NCI-H774 (cell line): ENCODE measurements at places on chromosomes 12 and 14.

GRCh38 chr12:87685696-87686095 is 343.5 kb downstream of the C12orf50 start:
- no peak for DNase-seq

DNA sequence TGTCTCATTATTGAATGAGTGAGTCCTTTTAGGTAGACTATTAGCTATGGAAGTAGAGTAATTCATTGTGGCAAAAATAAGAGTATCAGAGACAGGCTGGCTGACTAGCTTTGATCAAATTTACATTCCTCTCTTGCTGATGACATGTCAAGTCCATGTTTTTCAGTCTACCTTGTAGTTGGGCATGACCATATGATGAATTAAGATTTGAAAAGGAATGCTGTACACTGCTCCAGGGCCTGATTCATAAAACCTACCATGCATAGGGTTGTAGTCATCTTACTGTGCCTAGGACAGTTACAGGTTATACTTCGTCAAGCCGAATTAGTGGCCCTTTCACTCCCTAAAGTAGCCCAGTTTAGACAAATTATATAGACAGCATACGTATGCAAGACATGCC is 545.7 kb upstream of the MIS18BP1 start:
- DNase-seq, result no peak

DNA sequence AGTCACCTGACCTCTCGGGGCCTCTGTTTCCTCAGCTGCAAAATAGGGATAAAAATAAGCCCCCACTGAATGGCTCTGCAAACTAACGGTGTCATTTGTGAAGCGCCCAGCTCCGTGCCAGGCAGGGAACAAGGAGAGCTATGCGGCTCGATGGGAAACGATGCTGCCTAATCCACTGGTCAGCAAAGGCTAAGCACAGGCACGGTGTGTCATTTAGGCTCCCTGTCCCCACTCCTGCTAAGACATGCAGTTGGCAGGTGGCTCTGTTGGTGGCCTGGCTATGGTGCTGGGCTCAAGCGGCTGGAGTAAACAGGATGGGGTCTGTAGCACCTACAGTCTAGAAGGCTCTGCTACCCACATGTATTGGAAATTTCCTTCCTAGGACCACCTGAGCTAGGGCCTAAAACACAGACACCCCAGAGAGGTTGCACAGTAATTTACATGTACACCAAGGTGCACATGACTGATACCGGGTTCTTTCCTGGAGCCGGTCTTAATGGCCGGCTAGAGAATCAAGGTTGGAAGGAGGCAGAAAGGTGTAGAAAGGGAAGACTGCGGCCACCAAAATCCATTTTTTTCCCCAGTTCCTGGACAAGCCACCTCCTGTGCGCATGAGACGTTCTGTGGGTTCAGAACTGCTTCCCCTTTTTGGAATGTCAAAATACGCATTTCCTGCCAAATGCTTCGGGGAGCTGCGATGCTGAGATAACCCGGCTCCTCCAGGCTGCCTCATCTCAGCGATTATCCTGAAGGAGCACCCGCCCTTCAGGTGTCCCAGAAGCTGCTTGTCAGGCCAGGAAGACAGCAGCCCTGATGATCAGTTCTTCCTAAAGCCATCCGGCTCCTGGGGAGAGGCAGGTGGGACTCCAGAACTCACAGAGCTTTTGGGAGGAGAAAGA is 1.0 kb downstream of the CACNA2D4 start:
- no peak for DNase-seq

DNA sequence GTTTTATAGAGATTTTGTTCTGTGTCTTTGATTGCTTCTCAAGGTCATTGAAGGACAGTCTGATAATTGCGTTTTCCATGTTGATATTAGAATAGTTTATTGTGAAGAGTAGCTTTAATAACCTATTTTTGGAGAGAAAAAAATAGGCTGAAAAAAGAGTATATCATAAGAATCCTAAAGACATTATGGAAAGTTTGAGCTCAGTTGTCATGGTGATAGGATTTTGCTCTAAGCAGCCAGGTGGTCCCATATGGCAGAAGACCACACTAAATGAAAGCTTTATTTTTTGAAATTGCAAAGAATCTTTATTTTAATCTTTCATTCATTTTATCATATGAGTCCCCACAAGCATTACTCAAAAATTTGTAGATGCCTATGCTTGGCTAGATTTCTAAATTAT is 358.9 kb upstream of the NAV3 start:
- no peak for DNase-seq

GRCh38 chr12:64938179-64938578 is 113.7 kb downstream of the TBC1D30 start:
- DNase-seq, result no peak

DNA sequence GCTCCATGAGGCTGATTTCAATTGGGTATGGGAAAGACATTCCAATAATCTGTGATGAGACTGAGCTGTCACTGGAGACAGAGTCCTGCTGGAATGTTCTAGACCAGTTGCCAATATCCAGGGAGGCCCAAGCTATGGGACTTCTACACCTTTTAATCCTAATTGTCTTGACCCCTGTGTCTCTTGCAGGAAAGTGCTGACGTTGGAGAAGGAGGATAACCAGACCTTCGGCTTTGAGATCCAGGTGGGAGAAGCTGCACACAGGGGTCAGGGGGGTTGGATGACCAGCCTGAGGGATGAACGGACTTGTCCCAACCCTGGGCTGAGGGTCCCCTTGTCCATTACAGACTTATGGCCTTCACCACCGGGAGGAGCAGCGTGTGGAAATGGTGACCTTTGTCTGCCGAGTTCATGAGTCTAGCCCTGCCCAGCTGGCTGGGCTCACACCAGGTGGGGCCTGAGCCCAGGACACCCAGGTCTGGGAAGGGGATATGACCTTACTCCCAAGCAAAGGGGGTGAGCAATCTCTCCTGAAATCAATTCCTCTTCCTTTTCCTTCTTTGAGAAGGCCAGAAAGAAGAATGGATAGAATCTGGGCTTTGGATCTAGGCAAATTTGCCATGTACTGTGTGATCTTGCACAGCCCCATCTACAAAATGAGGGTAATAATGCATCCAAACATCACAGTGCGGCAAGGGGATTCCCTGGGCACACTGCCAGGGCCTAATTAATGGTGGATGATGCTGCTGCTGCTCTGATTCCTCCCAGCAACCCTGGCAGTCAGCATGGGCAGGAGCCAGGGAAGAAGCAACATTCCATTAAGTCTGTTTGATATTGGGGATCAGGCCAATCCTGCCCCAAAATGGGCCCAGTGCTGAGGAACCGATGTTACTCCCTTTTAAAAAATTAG is 4.2 kb downstream of the TAMALIN start:
- no peak for DNase-seq

DNA sequence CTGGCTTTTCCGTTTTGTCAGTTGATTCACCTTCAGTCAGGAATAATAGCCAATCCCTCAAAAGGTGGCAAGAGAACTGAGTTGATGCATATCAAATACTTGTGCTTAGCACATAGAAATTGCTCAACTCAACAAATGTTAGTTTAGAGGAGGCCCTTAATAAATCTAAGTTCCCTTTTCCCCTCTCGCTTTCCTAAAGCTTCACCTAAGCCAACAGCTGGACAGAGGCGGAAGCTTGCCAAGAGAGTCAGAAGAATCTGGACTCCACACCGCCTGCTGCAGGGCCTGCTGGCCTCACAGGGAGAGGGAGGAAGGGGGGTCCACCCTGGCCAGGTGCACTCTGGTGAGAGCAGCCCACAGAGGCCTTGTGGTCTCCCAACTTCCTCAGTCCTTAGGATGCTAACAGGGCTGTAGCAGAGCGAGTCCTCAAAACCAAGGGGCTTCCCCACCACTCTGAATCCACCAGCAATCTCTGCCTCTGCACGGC is 213.1 kb downstream of the CHST11 start:
- DNase-seq, result no peak

GRCh38 chr14:100059438-100059781 is 5.8 kb upstream of the EVL start:
- DNase-seq, result no peak

- DNase-seq, result no peak
Measured at GRCh38 chr12:112555621-112556233, 137.0 kb downstream of the PTPN11 start.

DNA sequence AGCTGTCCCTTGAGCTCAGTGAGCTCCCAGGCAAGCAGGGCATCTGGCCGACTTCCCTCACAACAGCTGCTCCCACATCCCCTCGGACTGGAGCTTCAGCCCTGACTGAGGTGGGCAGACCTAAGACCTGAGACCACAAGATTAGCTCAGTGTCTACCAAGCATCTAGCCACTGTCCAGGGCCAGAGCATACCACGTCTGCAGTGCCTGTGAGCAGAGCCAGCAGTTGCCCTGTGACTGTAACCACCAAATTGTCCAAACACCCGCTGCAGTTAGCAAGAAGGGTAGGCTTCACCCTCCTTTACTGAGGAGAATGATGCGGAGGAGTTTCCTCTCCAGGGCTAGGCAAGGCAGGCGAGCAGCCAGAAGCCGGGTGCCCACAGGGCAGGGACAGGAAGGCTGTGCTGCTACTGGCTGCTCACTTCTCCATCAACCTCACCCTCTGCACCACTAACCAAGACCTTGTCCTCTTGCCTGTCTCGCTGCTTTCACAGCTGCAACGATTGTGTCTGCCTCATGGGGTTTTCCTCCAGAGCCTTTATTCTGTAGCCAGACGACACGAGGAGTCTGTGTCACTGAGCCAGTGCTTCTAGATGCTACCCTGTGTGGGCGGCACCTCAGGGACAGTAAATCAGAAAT is 53.9 kb downstream of the ANAPC7 start:
- DNase-seq, result no peak

GRCh38 chr14:37275963-37276362 is 78.2 kb downstream of the MIPOL1 start:
- no peak for DNase-seq

DNA sequence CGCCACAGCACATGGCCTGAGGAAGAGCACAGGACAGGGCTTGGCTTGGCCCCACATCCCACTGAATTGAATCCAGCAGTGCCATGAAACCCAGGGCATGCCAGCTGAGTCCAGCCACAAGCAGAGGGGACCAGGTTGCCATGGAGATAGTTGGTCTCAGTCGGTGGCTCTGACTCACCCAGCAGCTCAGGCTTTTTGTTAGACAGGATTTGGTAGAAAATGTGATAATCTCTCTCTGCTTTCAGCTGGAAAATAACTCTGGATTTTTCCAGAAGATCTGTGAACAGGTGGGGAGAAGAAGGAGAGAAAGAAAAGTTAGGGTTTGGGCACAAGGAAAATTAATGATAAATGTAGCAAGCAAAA is 4.8 kb downstream of the MYH7 start:
- no peak for DNase-seq

DNA sequence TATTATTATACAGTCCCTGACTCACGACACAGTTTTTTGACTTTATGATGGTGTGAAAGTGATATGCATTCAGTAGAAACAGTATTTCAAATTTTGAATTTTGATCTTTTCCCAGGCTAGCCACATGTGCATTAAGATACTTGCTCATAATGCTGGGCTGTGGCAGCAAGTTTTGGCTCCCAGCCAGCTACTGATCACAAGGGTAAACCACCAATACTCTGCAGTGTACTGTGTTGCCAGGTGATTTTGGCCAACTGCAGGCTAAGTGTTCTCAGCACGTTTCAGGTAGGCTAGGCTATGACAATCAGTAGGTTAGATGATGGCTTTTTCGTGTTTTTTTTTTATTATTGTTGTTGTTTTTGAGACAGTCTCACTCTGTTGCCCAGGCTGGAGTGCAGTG is 69.4 kb upstream of the ACTN1 start:
- DNase-seq, result no peak

GRCh38 chr12:14366209-14367039 is 942 bp downstream of the ATF7IP start:
- no peak for DNase-seq

DNA sequence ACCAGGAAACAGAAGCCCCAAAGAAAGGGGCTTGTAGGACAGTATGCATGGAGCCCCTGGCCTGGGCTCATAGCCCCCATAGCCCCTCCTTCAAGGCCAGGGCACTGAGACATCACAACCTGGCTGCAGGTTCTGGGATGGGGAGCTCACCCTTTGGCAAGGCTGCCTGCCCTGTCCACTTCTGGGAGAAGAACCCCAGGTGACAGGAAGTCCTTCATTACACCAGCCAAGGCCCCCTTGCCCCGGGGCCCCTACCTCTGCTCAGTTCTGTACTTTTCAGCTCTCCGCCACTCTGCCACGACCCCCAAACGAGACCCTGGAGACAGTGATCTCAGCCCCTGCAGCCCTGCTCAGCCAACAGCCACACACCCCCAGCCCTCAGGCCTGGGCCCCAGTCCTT is 223.2 kb upstream of the RTL1 start:
- DNase-seq, result no peak

- no peak for DNase-seq
Measured at GRCh38 chr12:62700091-62700880, 233.7 kb downstream of the MON2 start.

GRCh38 chr12:43285159-43285598 is 266.8 kb downstream of the ADAMTS20 start:
- no peak for DNase-seq

DNA sequence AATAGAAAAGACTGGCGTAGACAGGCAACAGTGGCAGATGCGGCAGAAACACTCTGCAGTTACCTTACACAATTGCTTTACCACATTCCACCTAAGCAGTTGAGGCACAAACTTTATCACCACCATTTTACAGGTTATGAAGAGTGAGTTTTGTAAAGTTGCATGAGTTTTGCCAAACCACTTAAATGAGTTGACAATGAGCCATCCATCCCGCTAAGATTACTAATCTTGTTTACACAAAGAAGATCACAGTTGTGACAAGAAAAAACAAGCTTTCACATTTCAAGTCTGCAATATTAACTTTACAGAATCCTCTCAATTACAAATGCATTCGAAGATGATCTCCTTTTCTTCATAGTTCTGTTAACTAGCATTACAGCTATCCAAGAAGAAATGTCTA is 1.8 kb downstream of the TMCC3 start:
- no peak for DNase-seq

DNA sequence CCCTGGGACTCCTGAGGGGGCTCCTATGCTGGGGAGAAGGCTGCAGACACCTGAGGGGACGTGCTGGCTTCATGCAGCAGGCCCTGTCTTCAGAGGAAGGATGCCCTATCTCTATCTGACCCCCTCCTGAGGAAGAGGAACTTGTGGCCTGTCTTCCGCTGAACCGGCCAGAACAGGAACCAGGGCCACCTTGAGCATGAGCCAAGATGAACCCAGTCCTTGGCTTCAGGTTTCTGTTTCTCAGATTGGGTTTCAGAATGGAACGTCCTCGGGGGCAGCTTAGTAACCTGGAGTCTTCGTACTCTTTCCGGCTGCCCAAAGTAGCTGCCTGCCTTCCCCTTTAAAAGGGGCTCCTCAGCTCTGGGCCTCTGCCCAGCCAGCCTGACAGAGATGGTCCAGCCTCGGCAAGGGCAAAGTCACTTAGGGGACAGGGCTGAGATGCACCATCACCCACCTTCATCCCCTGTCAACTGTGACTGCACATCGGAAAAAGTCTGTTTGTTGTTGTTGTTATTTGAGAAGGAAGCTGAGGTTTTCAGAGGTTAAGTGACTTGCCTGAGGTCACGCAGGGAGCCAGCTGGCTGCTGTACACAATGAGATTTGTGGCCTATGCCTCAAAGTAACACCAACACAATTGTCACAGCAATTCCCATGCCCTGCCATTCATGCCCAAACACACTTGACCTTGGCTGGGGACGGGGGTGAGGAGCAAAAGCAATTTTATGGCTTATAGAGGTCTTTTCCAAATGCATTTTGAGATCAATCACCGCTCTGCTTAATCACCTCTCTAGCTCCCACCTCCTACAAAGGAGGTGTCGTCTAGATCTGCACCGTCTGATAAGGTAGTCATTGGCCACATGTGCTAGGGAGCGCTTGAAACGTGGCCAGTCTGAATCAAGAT is 13.4 kb downstream of the ASB2 start:
- DNase-seq, result no peak
